ENCODE measurements at places on chromosomes 2 and 18.

DNA sequence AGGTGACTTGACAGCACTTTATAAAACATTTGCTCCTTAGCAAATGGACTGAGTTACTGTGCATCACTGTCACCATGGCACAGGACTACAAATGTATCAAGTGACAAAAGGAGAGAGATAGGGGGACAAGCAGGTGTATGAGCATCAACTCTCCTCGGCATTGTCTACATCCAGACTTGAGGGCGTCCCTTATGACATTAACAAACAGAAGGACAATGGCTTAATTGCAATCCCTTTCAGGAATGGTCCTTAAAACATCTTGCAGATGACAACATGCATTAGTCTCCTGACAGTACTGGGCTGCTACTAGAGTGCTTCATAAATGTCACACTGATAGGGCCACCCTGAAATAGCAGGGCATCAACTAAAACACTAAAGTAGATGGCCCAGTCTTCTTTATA lies 198.8 kb downstream of the PDE1A start:
- no peak for DNase-seq

DNA sequence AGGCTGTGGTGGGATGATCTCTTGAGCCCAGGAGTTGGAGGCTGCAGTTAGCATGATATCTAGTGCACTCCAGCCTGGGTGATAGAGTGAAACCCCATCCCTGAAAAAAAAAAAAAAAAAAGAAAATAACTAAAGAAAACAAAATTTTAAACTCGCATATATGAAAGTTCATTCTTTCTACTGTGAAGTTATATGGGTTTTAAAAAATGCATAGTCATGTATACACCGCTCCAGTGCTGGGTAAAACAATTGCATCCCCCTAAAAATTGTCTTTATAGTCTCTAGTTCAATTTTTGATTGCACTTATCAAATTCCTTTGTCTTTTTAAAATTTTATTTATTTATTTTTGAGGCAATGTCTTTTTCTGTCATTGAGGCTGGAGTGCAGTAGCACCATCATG lies 65.0 kb upstream of the ACYP2 start:
- no peak for DNase-seq

DNA sequence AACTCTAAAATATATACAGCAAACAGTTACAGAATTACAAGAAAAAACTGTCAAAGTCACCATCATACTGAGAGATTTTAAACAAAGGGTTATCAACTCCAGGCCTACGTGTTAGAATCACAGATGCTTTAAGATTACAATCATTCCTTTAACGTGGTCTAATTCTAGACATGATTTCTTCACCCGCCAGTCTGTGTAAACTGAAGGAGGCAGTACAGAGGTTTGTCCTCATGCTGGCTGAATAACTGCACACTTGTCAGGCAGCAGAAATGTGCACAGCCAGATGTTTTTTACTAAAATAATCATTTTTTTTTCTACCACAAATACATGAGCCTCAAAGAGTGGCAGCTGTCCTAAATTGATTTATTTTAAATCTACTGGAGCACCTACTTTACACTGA lies 15.5 kb upstream of the NEURL3 start:
- no peak for DNase-seq

DNA sequence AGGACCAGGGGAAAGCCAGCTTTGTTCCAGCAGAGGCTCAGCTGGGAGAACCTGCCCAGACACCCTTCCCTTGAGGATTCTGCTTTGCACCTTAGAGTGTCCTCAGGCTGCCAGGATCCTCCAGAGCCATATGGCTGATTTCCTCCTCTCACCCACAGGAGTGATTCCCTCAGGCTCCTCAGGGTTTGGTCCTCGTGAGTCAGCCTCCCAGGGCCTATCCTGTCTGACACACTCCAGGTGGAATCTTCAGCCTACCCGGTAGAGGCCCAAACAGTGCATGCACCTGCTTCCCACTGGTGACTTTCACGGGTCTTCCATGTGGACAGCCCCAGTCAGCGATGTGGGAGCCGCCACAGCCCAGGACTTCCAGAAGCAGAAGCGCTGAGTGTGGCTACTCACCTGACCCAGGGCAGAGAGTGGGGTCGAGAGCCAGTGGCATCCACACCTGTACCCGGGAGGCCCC lies 73.3 kb downstream of the TFCP2L1 start:
- no peak for DNase-seq

- DNase-seq = no peak
Measured at GRCh38 chr2:54839461-54840255, 116.2 kb downstream of the EML6 start.

DNA sequence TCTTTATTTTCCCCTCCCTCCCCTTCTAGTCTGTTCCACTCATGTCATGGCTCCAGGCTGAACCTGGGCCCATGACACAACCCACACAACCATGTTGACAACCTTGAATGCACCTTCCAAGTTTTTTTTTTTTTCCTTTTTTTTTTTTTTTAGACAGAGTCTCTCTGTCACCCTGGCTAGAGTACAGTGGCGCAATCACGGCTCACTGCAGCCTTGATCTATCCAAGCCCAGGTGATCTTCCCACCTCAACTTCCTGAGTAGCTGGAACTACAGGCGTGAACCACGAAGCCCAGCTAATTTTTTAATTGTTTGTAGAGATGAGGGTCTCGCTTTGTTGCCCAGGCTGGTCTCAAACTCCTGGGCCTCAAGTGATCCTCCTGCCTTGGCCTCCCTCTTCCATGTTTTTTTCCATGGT lies 21.9 kb upstream of the ROCK2 start:
- no peak for DNase-seq
